ENCODE measurements at places on chromosomes 6 and 20.

- DNase-seq = no peak
Observed at GRCh38 chr6:35742842-35743241, 6.0 kb downstream of the ARMC12 start.

DNA sequence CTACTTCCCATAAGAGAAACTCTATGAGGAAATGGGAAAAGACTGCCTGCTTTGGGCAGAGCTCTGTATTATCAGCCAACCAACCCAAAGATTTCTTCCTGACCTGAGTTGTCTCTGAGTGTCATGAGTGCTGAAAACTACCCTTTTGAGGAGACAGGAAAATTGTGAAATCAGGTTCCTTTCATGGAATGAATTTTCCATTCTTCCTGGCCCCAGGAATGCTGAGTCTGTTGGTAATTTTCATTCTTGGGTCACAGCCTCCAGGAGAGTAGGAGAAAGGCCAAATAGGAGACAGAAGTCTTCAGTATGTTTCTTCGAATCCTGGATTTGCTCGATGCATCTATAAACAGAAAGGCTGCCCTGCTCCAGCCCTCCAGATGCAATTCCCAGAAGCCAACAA lies 53.6 kb downstream of the SCML4 start:
- DNase-seq = no peak

DNA sequence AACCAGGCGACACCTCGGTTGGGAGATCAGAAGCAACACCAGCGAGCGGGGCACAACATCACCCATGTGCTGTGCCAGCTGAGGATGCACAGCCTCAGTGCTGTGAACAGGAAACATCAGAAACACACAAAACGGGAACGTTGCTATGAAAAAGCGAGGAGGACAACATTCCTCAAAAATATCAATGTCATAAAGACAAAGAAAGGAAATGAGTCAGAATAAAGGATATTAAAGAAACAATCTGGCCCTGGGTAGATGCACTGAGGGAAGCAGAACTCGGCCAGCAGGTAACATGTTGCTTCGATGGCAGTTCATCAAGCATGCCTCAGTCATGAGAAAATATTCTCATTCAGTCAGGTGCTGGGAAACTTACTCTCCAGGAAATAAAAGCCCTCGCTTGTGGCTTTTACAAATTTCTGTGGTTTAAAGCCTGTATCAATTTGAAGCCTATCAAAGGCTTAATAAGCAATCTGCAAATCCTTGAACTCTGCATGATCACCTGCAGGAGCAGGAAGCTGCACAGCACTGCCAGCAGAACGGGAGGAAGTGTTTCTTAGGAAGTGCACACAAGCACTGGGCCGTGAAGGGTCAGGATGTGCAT lies 77.5 kb downstream of the GINS1 start:
- no peak for DNase-seq

DNA sequence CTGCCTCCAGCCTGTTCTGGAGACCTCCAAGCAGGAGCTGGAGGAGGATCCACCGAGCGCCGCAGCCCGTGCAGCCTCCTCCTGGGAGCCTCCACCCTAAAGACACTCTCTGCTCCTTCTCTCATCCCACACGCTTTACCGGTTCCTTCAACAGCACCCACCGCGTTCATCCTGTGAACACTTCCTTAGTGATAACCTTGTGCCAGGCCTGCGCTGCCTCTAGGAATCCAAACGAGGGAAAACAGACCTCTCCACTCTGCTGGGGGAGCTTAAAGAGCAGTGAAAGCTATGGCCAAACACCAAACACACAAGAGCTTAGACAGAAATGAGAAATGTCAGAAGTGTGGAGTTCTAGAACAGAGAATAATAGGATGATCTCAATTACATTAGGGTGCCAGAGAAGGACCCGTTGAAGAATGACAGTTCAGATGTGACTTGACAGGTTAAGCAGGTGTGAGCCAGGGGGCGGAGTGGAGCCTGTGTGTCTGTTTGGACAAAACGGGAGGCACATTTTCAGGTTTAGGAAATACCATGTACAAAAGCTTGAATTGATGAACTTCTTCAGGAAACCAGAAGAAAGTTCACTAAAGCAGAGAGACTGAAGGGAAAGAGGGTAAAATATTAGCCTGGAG lies 28.5 kb upstream of the HLA-DRB5 start:
- no peak for DNase-seq

- DNase-seq = no peak
Observed at GRCh38 chr6:119720160-119720559, 370.6 kb upstream of the MAN1A1 start.

All from left colon (tissue), 2 donors.